BJ (cell line): ENCODE measurements at places on chromosomes 3 and 15.

GRCh38 chr3:195815169-195815771, 3.5 kb upstream of the MUC4 start:
- no peak for DNase-seq

DNA sequence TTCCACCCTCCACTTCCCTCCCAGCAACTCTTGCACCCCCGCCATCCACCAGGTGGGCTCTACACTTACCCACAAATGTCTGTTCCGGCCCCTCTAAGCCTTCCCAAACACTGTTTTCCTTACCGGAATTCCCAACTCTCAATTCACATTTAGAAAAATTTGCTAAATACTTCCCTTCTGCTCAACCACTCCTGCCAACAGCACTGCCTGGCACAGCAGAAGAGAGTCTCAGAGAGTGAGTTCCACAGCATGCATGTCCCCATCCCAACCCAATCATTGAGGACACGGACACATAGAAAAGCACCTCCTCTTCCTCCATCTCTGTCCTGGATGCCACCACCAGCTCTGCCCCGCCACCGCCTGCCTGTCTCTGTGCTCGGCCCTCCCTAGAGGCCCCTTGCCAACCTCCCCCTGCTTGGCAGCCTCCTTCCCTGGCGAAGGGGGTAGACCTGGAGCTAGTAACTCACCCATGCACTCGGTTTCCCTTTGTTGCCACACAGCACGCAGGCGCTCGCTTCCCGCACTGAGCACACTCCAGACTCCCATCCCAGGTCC, 66.2 kb upstream of the SLC6A1 start:
- DNase-seq, result no peak

DNA sequence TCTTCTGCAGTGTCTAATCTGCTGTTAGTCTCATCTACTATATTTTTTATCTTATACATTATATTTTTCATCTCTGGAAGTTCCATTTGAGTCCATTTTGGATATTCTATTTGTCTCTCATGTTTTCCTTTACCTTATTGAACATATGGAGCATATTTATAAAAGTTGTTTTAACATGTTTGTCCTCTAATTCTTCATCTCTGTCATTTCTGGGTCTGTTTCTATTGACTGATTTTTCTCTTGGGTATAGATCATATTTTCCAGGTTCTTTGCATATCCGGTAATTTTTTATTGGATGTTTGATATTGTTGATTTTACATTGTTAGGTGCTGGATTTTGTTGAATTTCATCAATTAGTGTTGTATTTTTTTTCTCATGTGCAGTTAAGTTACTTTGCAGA, 37.5 kb upstream of the KLHL24 start:
- DNase-seq, result no peak

GRCh38 chr15:56640549-56640948, 92.8 kb downstream of the ZNF280D start:
- no peak for DNase-seq

DNA sequence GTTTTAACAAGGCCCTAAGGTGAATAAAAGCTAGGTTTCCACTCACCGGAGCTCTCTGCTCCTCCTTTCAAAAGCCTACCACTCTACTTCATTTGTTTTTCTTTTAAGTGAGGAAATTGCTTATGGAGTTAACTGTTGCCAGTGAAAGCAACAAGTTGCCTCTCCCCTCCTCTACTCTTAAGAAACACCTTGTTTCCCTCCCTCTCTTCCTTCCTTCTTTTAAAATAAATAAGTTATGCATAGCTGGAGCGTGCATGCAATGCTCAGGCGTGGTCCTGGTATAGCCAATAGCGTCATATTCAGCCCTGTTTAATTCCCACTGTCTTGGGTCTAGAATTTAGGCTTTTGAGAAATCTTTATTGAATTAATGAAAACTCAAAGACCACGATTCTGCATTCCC, 101.1 kb upstream of the IGF1R start:
- no peak for DNase-seq

DNA sequence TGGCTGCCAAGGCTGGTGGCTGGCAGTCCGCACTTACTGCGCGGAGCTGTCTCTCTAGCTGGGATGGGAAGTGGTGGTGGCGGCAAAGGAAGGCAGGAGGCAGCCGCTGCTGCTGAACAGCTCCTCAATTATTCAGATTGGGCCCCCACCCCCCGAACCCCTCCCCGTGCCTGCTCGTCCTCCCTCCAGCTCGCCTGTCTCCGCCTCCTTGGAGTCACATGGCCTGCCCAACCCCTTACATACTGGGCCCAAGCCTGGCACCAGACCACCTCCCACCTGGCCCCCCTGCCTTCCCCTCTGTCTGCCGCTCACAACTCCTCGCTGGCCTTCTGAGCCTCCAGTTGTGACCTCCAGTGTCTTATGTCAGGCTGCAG, at the start of gene SLC7A14:
SLC7A14 (minus strand) TSS at position 139 of the 374 bp plus-strand sequence. CDS start 59,139 bp downstream, outside the sequence.
- no peak for DNase-seq

DNA sequence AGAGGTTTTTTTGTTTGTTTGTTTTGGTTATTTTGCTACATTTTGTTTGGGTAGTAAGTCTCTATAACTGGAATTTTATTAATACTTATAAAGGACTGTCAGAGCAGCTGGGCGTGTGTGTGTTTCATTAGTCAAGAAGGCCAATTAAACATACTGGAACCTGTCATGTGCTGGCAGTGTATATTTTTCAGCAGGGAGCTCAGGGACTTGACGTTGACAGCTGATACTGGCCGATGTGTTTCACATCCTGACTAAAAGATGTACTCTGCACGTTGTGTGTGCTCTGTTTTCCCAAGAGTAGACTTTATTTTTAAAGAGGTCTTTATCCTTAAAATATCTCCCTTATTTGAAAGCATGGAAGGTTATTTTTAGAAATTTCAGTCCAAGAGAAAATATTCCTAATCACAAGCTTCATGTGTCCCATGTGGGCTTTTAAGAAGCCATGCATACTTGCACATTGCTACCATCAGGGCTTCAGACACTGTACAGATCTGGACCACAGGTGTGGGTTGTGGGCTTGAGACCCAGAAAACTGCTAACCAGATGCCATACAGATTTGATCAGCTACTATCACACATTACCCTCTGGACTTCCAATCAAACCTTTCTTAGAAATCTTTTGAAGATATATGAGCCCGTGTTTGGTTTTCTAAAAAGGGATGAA, 135.9 kb downstream of the FEZF2 start:
- DNase-seq, result no peak

DNA sequence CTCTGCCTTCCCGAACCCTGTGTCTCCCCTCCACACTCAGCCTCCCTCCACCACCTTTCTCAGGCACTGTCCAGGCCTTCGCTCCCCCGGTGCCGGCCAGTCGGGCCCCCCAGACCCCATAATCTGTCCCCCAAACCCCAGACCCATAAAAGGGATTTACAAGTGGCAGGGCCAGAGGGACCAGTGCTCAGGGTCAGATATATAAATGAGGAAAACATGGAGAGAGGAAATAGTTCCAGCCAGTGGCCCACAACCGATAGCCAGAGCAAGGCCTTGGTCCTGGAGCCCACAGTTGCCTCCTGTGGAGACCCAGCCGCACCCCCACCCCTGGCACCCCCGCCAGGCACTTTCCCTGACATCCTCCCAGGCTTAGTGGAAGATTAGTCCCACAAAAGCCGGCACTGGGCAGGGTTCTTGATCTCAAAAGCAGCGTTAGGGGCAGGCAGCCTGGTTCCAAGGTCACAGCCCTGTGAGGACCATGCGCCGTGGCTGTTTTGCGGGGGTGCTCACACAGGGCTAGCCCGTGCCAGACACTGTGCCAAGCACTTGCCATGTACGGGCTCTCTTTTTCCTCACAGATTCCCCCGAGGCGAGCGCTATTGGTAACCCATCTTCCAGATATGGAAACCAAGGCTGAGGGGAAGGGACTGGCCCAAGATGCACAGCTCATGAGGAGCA, 1.1 kb upstream of the PLXND1 start:
- DNase-seq, result no peak

DNA sequence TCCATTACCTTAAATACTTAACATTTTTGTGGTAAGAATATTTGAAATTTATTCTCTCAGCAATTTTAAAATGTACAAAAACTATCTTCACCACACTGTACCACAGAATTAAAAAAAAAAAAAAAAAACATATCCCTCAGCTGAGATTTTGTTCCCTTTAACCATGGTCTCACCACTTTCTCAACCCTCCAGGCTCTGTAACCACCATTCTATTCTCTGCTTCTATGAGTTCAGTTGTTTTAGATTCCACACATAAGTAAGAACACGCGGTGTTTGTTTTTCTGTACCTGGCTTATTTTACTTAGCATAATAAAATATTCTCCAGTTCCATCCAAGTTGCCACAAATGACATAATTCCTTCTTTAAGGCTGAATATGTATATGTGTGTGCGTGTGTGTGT, 41.5 kb downstream of the CSNK1G1 start:
- no peak for DNase-seq

DNA sequence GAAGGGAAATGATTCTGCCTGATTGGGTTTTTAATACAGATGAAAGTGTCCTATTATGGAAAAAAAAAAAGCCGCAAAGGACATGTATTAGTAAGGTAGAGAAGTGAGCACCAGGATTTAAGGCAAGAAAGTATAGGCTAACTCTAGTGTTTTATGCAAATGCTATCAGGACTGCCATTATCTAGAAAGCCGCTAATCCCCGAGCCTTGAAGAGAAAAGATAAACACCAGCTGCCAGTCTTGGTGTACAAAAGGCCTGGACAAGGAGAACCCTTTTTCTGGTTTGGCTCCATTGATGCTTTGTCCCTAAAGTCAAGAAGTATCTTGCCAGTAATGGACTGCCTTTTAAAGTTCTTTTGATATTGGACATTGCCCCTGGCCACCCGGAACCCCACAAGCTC, 8.6 kb upstream of the TRIM59 start:
- DNase-seq, result no peak

- no peak for DNase-seq
These were observed 119.0 kb upstream of the RASGRP1 start for GRCh38 chr15:38683382-38684242.

- no peak for DNase-seq
These were observed 474.8 kb upstream of the GBE1 start for GRCh38 chr3:82236257-82236656.

- no peak for DNase-seq
These were observed 8.4 kb upstream of the PPP1R2 start for GRCh38 chr3:195551381-195551978.

DNA sequence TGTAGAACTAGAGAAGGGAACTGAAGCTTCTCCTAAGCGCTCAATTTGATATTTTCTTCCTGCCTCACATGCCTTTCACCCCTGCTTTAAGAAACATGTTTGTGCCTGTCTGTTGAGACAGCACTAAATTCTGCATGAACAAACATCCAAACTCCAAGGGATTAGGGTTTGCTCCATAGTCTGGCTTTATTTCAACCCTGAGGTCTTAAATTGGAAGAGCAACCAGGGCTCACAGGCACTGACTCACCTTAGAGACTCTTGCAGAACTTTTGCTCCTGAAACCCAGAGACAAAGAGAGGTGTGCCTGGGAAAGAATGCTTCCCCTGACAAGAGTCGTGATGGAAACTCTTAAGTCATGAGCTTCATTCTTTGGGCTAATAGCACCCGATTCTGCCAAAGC, 393.9 kb upstream of the MCTP2 start:
- no peak for DNase-seq

GRCh38 chr3:23739536-23739935, 66.2 kb upstream of the UBE2E1 start:
- DNase-seq, result peak; percentile 55
